ENCODE measurements at places on chromosomes 1 and 21.

- DNase-seq, result no peak
These were observed 418.2 kb downstream of the FAM72C start for GRCh38 chr1:143553627-143554026.

DNA sequence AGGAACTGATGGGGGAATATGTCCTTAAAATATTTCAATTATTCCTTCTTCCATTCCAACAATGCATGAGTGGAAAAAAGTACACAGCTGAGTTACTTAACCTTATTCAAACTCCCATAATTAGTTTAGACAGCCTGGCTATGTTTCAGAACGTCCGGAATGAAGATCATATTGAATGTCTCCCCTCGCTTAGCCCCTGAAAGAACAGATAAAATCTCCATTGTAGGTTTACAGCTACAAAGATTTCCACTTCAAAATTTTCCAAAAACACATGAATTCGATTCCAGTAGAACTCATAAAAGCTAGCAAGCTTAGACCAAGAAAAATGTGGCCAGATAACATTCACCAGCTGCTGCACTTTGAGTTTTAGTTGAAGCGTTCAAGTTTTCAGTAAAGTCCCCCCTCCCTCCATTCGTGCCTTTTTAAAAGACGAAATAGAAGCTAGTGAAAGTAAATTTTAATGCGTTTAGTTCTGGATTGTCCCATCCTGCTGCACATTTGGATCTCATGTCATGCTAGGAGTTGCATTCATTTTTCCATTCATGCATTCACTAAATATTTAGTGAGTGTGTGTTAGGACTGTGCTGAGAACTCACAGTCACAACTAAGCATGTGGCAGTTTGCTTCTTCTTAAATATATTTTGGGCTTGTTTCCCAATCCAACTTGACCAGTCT is 29.4 kb upstream of the SSX2IP start:
- DNase-seq, result no peak

GRCh38 chr1:232493869-232494268 is 136.1 kb downstream of the SIPA1L2 start:
- no peak for DNase-seq

DNA sequence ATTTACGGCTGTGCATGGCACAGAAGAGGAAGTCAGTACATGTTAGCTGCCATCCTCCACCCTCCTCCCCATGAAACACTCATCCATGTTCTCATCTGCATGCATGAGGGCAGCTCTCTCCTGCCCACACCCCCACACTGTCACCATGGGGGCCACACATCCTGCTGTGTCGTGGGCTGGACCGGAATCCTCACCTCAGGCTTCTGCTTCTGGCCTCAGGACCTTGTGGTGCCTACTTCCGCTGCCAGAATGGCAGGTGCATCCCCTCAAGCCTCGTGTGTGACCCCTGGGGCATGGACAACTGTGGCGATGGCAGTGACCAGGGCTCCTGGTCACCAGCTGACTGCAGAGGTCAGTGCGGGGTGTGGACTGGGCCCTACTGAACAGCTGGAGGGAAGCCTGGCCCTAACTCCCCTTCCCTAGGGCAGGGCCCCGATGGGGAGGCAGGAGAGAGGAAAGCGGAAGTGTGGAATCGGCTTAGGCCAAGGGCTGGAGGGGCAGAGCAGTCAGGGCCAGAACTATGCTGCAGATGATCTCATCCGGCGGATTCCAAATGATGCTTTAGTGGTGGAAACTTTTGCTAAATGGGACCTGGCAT is 3.8 kb downstream of the LDLRAD2 start:
- no peak for DNase-seq

- no peak for DNase-seq
These were observed 68.0 kb upstream of the TRAPPC10 start for GRCh38 chr21:43944078-43944633.

DNA sequence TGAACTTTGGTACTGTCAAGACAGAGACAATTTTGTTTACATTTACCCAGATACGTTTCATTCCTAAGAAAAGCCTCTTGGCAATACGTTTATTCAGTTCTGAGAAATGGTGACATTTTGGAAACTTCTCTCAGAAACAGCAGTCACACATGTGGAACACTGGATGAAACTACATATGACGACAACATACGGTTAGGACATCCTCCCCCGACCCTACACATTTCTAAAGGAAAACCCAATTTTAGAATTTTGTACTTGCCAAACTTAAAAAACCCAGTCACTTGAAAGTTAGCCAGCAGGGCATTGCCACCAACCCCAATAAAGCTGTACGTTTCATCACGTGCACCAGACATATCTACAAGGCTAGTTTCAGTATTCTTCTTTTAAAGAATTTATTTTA is 56.8 kb downstream of the ITGB3BP start:
- no peak for DNase-seq

GRCh38 chr21:42208036-42208435 is 10.9 kb upstream of the ABCG1 start:
- DNase-seq, result no peak

- no peak for DNase-seq
These were observed 14.4 kb upstream of the SAMSN1 start for GRCh38 chr21:14560555-14560954.

DNA sequence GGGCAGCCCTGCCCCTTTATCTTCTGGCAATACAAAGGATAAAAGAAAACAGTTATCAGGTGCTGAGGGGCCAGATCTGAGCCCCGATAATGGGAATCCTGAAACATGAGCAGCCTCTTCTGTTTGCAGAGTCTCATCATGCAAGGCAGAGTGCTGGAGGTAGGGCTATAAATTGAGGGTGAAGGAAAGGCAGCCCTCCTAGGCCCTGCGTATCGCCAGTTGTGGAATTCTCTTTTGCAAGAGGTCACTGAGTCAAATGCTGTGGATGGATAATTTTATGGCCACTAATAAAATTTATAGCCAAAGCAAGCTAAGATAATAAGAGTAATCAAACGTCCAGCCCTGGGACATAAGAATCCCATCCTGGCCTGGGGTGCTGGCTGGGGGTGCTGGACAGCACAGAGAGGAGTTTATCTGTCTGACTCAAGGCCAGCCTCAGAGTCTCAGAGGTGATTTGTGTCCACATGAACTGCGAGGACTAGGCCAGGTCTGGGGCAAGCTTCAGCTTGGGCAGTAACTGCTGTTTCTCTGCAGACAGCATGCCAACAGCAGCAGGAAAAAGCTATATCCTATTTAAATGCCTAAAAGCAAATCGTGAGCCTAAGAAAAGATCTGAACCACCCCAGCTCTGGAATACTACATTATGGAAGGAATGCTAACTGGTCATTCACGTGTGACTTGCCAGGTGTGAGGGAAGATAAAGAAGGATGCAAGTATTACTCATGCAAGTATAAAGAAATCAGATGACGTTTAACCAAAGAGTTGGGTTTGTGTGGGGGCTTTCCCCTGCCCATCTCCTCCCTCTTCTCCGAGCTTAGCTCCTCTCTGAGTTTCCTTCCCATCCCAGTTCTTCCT is 254.8 kb downstream of the KIF26B start:
- no peak for DNase-seq

DNA sequence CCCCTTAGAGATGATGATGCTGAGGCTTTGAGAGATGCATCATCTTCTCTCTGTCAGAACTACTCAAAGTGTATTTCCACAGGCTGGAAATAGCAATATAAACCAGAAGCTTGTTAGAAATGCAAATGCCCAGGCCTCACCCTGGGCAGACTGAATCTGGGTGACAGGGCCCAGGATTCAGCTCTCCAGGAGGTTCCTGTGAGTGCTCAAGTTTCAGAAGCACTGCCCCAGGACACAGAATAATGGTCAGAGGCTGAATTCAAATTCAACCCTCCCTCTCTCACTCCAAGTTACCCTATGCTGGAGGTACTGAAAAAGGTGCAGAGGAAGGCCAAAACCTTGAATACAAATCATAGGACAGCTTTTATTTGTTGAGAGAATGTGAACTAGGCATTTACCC is 98.5 kb upstream of the NGF start:
- no peak for DNase-seq

DNA sequence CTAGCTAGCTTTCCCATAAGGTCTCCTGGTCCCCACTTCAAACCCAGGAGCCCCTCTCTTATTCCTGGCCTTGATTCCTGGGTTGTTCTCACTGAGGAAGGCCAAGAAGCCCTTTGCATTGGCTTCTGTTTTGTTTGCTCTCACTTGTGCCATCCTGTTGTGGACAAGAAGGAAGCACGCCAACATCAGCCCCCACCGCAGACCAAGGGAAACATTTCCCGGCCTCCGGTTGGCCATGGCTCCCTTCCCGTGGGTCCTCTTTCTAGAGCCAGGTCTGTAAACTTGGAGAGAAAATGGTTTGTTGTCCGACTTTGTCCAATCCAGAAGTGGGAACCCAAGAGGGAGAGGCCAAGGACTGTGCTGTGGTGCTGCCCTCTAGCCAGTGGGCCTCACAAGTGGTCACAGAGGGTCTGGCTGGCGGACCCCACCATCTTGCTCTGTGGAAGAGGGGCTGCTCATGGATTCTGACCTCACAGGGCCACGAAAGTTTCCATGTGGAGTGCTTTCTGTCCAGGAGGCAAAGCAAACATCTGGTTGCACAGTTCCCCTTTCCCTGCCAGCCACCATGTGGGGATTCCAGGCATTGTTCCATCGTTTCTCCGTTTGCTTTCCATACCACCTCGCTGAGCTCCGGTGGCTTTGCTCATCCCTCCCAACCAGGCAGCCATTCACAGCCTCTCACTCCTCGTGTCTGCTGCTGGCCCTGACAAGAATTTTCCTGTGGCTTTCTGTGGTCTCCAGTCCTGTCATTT is 18.9 kb upstream of the TENT5C start:
- DNase-seq, result no peak

GRCh38 chr1:63326106-63326472 is 3.7 kb downstream of the FOXD3 start:
- no peak for DNase-seq

DNA sequence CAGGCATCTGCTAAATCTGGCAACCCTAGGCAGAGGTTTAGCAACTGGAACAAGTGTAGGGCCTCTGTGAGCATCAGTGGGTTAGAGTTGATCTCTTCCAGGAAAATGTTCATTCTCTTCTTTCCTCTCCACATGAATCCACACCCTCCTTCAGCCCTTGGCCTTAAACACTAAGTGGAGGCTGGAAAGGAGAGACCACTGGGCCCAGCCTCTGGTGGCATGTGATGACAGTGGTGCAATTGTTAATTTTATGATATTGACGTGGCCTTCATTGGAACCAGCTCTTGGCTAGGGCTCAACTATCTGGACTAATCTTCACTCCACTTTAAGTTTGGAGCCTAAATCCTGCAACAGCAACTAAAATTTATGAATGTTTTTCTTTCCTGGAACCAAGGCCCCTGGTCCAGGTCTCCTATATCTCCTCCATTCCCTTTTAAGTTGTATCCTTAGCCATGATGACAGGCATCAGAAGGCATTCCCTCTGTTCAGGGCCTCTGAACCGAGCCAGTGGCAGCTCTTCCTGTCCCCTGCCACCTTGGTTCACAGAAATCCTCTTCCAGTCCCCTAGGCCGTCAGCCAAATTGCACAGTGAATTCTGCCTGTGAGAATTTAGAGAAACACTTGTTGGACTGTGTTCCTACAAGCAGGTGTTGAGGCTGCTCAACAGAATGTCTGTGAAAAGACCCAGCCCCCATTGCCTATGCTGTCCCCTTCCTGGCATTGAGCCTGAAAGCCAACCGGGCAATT is 132.2 kb downstream of the PSMG1 start:
- DNase-seq, result peak; percentile 54

DNA sequence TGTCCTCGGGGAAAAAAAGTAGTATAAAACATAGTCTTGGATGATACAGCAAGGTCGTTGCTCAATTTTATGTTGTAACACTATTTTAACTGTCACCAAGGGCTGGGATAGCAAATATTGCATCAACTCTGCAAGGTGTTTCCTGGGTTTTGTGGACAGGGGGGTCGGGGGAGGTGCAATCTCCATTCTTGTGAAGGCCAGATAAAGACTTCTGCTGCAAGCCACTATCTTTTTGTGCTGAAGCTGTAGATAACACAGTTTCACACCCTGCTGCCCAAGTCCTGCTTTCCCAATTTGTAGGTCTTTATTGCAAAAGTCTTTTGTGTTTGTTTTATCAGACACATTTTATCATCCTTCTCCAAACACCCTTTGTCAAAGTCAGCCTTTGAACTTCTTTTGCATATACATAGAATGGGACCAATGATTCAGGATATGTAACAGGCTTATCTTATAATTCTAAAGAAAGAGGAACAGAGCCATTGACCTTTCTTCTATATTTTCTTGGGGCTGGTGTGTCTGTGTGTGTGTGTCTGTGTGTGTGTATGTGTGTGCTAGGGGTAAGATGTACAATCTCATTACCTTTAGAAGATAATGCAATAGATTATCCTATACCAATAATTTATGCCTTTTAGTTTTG is 140.6 kb downstream of the RUNX1 start:
- DNase-seq, result peak; percentile 89

GRCh38 chr21:46129846-46130651 is 25.3 kb downstream of the FTCD start:
- no peak for DNase-seq

DNA sequence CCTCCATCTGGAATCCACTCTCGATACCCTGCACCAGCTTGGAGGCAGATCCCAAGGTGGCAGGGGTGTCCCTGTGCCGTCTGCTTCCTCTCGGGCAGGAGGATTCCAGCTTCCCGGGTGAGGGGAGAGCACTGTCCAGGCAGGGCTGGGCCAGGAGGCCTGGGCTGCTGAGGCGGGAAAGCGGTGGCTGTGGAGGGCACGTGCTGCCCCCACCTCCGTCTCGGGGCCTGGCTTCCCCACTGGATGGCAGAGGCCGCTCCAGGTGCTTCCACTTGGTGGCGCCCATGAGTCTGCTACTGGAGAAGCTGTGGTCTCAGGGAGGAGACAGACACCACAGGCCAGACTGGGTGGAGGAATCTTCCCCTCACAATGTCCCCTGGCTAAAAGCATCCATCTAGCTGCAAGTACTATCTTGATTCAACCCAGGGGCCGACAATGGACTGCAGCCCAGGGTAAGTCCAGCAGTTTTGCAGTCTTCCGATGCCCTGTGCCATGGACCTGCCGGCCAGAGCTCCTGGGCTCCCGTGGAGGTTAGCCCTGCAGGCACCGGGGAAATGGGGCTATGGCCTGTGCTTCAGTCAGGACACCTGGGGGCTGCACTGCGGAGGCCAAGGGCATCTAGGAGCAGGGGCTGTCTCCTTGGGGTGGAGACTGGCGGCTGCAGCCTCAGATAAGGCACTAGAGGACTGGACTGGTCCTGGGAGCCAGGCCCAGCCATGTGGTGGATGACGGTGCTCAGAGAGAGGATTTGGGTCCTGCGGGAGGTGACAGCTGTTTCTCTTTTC is 41.3 kb upstream of the EIF4G3 start:
- no peak for DNase-seq

GRCh38 chr1:101000131-101000873 is 25.3 kb downstream of the DPH5 start:
- no peak for DNase-seq

- no peak for DNase-seq
These were observed 170.1 kb upstream of the IRF2BP2 start for GRCh38 chr1:234780112-234780511.

- DNase-seq, result no peak
These were observed 12.8 kb downstream of the ZNF362 start for GRCh38 chr1:33268927-33269610.

- no peak for DNase-seq
These were observed 147.5 kb downstream of the CYYR1 start for GRCh38 chr21:26425576-26425975.

- DNase-seq, result no peak
These were observed 1158.6 kb downstream of the PLA2G4A start for GRCh38 chr1:187987236-187987776.

Measured in bone marrow (tissue), 2 donors.